ENCODE measurements at places on chromosomes 13 and 19.

- no peak for DNase-seq
These were observed 773.2 kb upstream of the SLC10A2 start for GRCh38 chr13:103839460-103839859.

DNA sequence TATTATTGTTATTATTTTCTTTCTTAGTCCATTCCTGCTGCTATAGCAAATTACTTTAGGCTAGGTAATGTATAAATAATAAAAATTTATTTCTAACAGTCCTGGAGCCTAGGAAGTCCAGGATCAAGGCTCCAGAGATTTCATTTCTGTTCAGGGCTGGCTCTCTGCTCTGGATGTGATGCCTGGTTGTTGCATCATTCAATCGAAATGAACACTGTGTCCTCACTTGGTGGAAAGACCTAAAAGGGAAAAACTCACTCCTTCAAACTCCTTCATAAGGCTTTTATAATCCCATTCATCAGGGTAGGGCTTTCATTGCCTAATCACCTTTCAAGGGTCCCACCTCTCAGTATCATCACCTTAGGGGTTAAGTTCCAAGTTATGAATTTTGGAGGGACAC is 395.0 kb downstream of the EFNB2 start:
- DNase-seq, result no peak

GRCh38 chr13:25147638-25148401 is 24.3 kb downstream of the AMER2 start:
- DNase-seq, result no peak

DNA sequence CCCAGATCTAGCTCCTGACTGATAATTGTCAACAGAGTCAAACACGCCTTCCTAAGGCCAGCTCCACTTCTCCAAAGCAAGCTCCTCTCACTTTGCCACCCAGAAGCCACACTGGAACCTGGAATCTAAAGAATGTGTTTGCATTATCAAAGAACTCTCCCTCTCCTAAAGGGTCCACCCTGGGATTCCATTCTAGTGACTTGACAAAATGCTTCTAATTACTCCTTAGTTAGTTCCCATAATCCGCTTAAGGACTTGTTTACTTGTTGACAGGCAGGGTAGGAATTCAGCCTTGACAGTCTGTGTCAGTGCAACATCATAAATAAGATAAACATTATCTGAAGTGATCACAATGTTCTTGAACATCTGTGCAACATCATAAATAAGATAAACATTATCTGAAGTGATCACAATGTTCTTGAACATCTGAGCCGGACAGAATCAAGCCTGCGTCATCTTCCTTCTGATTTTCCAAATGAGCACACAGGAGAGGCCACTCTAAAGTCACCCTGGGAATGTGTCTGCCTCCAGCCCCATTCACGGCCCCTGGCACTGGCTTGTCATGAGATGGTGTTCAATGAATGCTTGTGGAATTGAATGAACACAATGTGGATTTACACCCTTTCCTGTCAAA is 512.1 kb downstream of the IRS2 start:
- DNase-seq, result peak; percentile 46

All from HS-5 (cell line).